Left colon (tissue), 2 donors: ENCODE measurements at places on chromosomes 6 and 20.

GRCh38 chr20:34553366-34553867, 5.1 kb upstream of the MAP1LC3A start:
- DNase-seq: no peak

DNA sequence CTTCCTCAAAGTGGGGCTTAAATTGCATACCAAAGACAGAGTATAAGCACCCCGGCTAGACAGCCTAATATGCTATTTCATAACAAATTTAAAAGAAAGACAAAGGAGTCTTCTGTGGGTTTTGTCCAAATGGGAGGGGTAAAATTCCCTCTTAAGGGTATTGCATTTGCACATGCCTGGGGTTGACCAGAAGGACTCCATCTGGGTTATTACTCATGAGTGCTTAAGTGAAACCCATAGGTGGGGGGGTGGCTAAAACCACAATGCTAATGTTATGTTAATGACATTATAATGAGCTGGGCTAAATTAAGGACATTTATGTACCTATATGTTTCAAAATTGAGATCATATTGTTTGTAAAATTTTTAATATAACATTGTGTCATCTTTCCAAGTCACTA, 15.0 kb downstream of the IMPG1 start:
- no peak for DNase-seq

- DNase-seq: no peak
Measured at GRCh38 chr20:2380601-2381000, at the start of gene TGM6. TGM6 (plus strand) TSS chr20:2380901; CDS start chr20:2380969, 68 bp downstream.

- DNase-seq: no peak
Measured at GRCh38 chr6:154247119-154247861, 109.3 kb downstream of the IPCEF1 start.

GRCh38 chr6:134712311-134712710, 237.6 kb downstream of the ALDH8A1 start:
- DNase-seq: no peak

- DNase-seq: peak; percentile 25
Measured at GRCh38 chr20:37319151-37319671, 26.7 kb upstream of the SRC start.

DNA sequence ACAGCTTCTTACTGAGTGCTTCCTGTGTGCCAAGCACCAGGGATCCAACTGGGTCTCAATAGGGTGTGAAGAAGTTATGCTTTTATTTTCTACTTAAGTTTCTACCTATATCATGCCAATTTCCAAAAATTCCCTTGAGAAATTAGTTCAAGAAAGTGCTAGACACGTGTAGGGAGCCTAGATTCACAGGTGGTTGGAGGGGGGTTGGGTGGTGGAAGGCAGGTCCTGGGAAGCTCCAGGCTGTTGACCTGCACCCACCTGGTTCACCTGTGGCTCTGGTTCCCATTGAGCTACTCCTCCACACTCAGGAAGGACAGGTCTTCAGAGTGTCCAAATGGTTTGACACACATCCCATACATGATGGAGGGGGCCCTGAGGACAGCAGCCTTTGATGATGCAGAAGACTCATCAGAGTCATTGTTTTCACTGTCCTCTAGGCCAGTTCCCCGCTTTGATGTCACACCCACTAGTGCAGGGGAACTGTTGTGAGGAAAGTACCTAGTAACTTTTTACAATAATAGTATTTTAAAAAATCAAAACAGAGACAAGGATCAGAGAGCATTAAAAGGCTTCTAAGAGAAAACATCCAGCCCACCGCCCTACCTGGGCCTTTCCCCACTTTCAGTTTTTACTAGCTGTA, 39.8 kb upstream of the MYL9 start:
- no peak for DNase-seq

- no peak for DNase-seq
Measured at GRCh38 chr6:144346719-144347447, 61.7 kb downstream of the UTRN start.

GRCh38 chr20:59466107-59466815, 138.1 kb upstream of the PHACTR3 start:
- DNase-seq: no peak

DNA sequence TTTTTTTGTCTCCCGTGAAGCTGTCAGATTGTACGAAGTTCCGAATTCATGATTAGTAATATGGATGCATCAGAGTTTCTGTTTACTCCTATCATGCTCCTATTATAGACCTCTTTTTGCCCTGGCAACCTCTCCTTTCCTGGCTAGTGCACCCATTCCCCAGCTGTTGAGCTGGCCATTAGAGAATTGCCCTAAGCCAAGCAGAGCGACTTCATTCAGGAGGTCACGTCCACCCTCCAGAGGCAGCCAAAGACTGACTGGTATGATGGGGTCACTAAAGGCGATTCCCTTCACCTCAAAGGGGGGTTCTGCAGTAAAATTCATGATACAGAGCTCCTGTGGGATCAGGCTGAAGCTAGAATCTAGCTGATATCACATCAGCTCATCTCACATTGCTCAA, 351.9 kb downstream of the BTBD3 start:
- no peak for DNase-seq

DNA sequence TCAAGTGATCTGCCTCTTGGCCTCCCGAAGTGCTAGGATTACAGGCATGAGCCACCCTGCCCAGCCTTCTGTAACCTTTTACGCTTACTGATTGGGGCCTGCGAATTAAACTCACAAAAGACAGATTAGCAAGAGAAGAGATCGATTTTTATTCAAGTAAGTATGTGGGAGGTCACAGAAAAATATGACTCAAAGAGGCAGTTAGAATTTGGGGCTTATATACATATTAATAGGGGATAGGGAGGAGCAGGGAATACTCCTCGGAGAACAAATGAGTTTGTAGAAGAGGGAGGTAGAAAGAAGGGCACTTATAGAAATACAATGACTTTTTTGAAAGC, 78.9 kb downstream of the CD24 start:
- DNase-seq: no peak

DNA sequence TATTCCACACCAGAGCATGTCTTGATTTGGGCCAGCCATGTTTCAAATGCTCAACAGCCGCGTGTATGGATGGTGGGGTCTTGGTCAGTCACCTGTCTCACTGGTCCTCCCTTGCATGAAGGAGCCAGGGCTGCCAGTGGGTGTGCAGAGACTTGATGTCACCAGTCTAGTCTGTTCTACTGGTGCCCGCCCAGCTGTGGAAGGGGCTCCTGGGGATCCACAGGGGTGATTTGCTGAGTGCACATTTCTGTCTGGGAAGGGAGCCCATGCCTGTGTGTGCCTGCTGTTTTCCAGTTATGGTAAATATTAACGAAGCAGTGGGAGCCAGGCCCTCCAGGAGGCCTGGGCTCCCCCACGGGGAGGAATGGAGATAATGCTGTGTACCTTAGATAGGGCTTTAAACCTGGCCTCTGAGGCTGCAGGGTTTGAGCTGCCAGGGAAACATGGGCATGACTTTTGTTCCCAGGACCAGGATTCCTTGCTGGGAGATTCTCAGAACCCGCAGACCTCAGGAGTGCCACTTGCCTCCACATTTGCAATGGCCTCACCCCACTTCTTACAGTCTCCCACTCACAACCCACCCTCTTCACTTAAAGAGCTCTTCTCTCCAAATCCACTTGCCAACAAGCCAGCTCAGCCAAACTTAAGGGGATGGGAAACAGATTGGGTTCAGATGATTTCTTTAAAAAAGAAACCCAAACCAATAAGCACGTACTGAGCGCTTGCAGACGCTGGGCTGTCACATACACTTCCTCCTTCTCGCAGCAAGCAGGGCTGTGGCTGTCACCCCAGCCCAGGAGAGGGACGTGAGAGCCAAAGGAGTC, 54.1 kb downstream of the VEGFA start:
- no peak for DNase-seq

GRCh38 chr20:58852543-58853271, at the start of gene GNAS:
GNAS (plus strand) TSS chr20:58852716.
- no peak for DNase-seq

GRCh38 chr6:133806382-133807140, 82.4 kb upstream of the TCF21 start:
- DNase-seq: no peak

GRCh38 chr20:14925300-14925699, 587.9 kb upstream of the FLRT3 start:
- no peak for DNase-seq

GRCh38 chr6:13307508-13307995, 20.8 kb downstream of the TBC1D7 start:
- DNase-seq: no peak

- no peak for DNase-seq
Measured at GRCh38 chr20:48295445-48295903, 510.2 kb upstream of the SULF2 start.

- DNase-seq: no peak
Measured at GRCh38 chr6:24899136-24899996, 36.4 kb downstream of the RIPOR2 start.

DNA sequence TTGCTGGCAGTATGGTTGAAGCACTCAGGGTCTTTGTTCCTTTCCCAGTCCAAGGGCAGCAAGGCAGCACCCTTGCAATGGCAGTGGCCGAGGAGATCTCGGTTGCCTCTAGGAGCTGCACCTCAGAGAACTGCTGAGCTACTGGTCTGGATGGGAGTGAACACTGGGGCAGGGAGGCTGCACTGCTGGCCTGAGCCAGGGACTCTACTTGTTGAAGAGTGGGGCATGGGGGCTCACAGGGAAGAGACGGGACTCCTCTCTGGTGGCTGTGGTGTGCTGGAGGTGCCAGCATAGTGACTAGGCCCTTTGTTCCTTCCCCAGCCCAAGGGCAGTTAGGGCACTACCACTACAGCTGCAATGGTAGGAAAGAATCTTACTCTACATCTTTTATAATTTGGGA, 203.0 kb downstream of the ZDHHC14 start:
- DNase-seq: no peak

DNA sequence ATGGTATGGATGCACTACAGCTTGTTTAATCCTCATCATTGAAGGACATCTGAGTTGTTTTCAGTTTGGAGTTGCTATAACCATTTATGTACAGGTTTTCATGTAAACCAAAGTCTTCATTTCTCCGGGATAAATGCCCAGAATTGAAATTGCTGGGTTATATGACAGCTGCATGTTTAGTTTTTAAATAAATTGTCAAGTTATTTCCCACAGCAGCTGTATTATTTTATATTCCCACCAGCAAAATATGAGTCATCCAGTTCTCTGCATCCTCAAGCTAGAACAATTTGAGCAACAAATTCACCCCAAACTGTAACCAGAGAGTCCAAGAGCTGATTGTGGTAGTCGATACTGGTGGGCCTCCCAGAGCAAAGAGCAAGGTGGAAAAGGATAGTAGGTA, 161.0 kb upstream of the PRND start:
- no peak for DNase-seq

GRCh38 chr6:11160199-11160598, 48.7 kb upstream of the ERVFRD-1 start:
- DNase-seq: no peak

DNA sequence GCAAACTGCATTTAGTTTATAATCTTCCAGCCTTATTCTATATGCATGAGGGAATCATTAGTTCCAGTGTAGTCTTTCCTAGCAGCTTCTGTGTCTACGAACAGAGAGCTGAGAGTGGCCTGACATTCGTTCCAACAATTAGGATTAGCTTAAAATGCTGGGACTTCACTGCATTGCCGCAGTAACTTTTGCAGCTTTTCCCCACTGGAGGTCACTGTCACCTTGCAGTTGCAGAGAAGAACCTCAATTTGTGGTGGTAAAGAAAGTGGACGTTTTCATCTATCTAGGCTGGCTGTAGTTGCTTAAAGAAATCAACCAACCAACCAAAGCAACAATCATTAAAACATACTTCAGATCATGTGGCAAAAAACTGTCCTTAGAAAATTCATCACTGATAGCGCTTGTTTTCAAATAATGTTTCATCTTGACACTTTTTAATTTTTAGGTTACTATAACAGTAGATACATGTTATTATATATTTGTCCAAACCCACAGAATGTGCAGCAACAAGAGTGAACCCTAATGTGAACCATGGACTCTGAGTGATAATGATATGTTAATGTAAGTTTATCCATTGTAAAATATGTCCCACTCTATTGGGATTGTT, 12.2 kb downstream of the MYLK4 start:
- DNase-seq: peak; percentile 39

DNA sequence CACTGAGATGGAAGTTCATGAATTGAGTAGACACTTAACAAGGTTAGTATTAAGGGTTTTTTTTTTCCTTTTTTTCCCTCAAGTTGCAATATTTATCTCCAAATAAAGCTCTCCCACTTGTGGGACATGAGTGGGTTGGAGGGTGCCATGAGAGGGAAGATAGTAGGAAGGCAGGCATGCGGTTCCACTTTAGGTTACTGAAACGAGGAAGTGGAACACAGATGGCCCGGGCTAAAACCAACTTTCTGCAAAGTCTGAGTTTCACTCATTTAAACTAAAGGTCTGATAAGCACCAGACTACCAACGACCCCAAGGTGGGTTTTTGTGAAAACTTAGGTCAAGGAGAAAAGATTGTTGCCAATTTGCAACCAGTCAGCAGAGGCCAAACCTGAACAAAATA, 42.2 kb downstream of the TBC1D7 start:
- DNase-seq: no peak

DNA sequence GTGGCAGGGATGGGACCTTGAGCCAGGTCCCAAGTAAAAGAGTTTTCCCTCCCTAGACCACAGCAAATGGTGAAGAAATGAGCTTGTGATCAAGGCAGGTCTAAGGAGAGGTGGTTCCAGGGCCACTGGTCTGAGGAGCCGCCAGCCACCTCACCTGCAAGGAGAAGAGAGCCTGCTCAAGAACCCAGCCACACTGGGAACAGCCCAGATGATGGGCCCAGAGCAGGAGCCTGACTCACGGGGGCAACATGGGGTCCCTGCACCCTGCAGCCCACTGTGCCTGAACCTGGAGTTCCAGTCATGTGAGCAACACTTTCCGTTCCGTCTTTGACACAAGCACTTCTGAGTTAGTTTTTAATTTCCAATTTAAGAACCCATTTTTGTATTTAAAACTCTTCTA, 204.5 kb upstream of the CDH4 start:
- DNase-seq: no peak

GRCh38 chr6:148760568-148761526, 14.0 kb downstream of the UST start:
- DNase-seq: peak; percentile 64

DNA sequence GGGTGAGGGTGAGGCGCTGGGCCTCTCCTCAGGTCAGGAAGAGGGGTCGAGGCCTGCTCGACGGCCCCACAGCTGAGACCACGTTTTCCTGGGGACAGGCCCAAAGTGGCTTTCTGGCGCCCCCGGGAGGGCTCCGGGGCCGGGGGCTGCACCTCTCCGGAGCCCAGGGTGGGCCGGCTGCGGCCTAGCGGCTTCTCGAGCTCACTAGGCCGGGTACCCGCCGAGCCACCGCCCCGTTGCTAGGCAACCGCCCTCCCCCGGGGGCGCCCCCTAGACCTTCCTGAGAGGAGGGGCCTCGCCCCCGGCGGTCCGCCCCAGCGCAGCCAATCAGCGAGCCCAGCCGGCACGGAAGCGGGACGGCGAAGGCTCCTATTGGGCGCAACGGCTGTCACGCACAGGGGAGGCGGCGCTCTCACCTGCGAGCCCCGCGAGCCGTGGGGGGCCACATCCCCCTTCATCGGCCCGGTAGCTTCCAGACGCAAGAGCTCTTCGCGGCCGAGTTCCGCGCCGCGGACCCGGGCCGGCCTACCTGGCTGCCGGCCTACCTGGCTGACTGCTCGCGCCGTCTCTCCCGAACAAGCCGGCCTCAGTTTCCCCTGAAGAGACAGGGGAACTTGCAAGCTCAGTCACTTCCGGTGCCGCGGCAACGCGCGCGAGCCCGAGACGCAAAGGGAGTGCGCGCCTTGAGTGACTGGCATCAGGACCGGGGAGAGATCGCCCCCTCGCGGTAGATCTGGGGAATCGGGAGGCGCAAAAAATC, 831 bp upstream of the BCL2L1 start:
- DNase-seq: peak; percentile 97
